ENCODE measurements at places on chromosomes 3 and 15. TPM values are rescaled to one million over a fixed set of nuclear protein-coding genes. Genes with fewer than 3 reads are reported as not detected.

SCN5A gene
- total RNA-seq = 0.47 TPM

EPHA3 gene
- total RNA-seq = not detected

BCHE gene
- total RNA-seq = not detected

CISH gene
- total RNA-seq = 222 TPM

CHST14 gene
- total RNA-seq = 13.3 TPM

CHSY1 gene
- total RNA-seq = 49.4 TPM

RLBP1 gene
- not detected for total RNA-seq

GATM gene
- total RNA-seq = 1.9 TPM

DLEC1 gene
- total RNA-seq = 1.0 TPM

C3orf85 gene
- not detected for total RNA-seq

SPESP1 gene
- 0.86 TPM for total RNA-seq

- DNase-seq = no peak
These were observed 85.0 kb upstream of the XCR1 start for GRCh38 chr3:46112296-46112695.

DNA sequence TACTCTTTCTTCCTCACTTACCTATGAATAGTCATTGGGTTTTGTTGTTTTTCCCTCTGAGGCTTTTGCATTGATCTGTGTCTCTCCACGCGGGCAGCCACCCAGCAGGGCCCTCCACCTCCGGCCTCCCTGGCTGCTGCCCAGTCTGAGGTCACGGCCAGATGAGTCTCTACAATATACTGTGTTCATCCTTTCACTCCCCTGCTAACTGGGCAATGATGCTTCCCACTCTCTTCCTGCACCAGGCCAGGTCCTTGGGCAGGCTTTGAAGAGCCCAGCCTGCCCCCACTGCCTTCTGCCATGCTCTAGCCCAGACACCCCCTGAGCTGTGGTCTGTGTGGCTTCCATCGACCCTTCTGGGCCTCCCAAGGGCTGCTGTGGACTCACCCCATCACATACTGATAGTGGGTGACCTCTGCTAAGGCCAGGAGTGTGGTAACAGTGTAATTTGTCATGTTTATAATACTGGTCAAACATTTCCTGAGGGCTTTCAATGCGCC lies 18.0 kb downstream of the PDIA5 start:
- DNase-seq = no peak

GRCh38 chr3:47522082-47522987 lies 8.8 kb upstream of the ELP6 start:
- peak; percentile 56 for DNase-seq

GRCh38 chr15:100107151-100107550 lies 234.6 kb downstream of the ADAMTS17 start:
- no peak for DNase-seq

DNA sequence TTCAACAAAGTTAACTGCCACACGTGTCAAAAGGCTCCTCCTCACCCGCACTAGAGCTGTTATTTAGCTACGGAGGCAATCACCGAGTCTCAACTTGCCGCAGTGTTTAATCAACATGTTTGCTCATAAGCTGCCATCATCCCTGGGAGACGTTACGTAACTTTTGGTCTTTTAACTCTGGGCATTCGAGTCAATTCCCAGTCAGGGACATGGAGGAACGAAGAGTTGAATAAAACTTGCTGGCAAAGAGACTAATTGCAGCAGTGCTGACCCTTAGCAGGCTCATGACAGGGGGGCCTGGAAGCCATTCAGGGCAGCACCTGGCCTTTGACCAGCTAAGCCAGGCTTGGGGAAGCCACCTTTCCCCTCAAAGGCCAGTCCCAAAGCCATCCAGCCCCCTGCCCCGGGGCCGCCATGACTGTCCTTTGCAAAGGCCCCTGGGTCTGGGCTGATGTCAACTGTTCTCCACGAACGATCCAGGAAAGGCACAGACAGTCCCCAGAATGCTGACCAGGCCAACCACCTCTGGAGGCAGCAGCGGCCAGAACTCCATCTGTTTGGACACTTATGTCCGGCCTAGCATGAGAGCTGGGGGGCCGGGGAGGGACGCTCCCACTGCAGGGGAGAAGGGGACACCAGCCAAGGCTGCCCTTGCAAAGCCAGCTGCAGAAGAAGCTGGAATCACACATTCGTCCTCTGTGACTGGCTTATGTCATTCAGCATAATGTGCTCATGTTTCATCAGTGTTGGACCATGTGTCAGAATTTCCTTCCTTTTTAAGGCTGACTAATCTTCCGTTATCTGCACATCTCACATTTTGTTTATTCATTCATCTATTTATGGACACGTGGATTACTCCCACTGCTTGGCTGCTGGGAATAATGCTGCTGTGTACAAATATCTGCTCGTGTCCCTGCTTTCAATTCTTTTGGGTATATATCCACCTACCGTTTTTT lies 43.7 kb downstream of the PCSK6 start:
- no peak for DNase-seq

- no peak for DNase-seq
These were observed 75.0 kb downstream of the FEM1B start for GRCh38 chr15:68352401-68353062.

DNA sequence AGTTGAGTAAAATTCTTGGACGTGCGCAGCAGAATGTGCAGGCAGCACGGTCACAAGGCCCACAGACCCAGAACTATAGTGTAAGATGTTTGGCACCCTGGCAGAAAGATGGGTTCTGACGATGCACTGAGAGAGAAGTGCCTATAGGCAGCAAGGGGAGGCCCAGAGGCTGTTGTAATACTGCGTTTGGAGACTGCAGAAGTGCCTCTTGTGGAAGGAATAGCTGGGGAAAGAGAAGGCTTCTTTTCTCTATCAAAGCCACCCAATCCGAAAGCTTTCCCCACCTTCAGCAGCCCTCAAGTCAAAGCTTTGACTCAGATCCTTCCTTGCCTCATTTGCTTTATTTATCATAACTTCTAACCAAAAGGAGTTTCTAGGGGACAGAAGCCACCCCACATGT lies 5.2 kb upstream of the SIN3A start:
- no peak for DNase-seq

DNA sequence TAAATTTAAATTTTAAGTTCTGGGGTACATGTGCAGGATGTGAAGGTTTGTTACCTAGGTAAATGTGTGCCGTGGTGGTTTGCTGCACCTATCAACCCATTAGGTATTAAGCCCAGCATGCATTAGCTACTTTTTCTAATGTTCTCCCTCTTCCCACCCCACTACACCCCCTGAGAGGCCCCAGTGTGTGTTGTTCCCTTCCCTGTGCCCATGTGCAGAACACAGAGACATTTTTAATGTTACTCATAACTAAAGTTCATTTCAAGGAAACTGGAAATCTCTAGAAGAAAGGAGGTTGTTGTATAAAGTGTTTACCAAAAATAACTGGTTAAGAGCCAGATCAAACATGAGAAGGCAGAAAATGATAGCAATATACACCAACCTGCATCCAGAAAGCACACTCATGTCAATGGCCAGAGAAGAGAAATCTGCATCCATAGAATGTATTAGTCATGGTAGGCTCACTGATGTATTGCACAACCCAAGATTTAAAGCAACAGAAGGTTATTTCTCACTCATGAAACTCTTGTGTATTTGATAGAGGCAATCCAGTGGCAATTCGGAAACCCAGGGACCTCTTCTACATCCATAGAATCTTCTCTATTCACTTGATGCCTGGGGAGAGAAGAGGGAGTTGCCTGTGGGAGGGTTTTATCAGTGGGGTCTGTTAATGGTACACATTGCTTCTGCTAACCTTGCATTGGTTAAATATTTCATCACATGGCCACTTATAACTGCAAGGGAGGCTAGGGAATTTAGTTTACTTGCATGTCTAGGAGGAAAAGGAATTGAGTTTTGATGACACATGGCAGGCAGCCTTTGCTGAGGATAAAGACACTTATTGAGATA lies 321.9 kb upstream of the RASGRP1 start:
- DNase-seq = no peak

- DNase-seq = no peak
These were observed 879.3 kb downstream of the ROBO2 start for GRCh38 chr3:77919244-77919643.

GRCh38 chr15:66955871-66956585 lies 109.4 kb upstream of the SMAD3 start:
- DNase-seq = no peak

DNA sequence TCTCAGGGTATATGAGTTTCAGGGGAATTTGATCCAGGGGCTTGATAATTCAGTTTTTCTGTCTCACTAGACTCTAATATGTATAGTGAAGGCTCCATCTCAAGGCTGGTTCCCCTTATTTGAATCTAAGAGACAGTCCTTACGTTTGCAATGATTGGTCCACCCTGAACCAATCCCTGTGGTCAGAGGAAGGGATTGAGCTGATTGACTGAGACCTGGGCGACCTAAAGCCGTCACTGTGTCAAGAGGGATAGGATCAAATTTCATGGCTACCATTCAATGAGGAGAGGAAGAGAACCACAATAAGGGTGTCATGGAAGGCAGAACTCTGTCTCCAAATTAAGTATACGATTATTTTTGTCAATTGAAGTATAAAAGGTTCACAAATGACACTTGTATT lies 16.3 kb downstream of the NUDT16 start:
- DNase-seq = no peak

DNA sequence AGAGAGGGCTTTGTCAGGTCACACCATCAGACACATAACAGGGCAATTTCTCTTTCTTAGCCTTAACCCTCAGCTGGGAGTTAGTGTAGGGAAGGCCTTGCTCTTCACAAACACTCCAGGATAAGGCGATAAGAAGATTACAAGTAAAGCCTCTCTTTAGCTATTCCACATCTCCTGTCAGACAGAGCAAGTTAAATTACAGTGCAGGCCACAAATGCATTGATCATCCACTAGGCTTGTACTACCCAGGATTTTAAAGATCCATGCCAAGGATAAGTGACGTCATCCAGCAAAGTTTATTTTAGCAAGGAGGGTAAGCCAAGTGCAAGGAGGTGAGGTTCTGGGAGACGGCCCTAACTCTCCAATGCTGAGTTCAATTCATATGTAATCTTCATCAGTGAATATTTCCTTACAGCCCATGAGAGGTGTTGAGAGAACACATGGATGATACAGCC lies 890.6 kb upstream of the NR2F2 start:
- no peak for DNase-seq

- no peak for DNase-seq
These were observed 64.1 kb upstream of the RPL32 start for GRCh38 chr3:12905316-12906071.

DNA sequence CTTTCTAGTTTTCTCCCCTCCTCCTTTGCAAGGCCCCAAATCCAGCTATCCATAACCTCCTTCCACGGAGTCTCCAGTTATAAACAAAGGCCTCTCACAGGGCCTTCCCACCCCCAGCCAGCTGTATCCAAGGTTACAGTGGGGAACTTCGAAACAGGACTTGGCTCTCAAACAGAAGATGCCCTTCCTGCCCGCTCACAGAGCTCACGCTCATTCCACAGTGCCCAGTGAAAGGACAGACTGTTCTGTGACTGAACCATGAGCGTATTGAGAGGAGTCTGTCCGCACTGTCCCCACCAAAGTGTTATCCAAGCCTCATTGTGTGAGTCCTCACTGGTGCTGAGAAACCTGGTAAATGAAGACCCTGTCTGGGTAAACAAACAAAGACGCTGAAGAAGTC lies 35.4 kb downstream of the ARHGAP31 start:
- DNase-seq = no peak

GRCh38 chr3:16516695-16517481 lies 3.4 kb upstream of the RFTN1 start:
- no peak for DNase-seq

GRCh38 chr3:161549261-161549660 lies 52.7 kb downstream of the OTOL1 start:
- no peak for DNase-seq

- no peak for DNase-seq
These were observed 262.9 kb downstream of the ERC2 start for GRCh38 chr3:56205406-56205805.

DNA sequence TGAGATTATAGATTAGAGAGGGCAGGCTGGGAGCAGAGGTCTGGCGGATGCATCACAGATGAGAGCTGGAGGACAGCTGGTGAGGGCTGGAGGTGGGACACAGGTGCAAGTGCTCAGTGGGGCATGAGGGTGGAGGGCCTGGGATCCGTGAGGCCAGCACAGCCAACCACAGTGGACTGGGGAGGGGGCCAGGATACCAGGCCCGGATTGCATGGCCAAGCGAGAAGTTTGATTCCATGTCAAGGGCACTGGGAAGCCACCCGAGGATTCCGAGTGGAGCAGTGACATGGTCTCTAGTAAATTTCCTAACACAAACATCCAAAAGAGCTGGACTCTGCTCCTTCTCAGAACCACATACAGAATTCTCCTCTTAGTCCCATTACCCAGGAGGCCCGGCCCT lies 44.0 kb upstream of the SLC41A3 start:
- DNase-seq = no peak

DNA sequence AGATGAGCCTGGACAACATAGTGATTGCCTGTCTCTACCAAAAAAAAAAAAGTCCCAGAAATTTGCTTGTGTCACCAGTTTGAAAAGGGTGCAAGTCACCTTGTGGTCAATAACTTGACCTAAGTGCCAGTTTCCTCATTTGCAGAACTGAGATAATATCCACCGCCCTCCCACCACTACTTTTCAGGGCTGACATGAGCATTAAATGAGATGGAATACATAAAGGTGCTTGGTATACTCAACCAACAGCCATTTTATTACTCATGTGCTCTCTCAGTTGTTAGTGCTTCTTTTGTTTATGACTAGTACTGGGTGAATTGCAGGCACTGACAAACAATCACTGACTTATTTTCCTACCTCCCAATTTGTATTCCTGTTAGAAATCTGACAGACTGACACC lies 340.5 kb upstream of the SATB1 start:
- no peak for DNase-seq

Data from CD8-positive, alpha-beta memory T cell (primary cell).